Naive B cell (primary cell): ENCODE measurements at places on chromosomes 2 and 18.
A peak's percentile ranks its signal among the peaks of the same experiment; 100 is the strongest.

DNA sequence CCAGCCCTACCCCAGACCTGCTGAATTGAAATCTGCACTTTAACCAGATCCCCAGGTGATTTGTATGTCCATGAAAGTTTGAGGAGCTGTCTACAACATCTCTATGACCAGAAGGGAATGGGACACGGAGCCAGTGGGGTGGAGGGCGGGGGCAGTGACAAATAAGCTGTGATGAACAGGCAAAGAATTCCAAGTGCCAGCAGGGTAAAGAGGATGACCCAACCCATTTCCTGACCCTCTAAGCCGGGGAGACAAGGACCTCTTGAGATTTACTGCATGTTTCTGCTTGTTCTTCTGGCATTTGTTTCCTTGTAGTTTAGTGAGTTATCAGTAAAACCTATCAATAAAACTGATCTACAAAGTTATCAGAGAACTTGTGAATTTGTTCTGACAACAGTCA, 8.7 kb downstream of the TET3 start:
- no peaks in the 10 kb centered on the region for H3K27me3 ChIP-seq
- DNase-seq, result no peak
- no peak overlapping the region for H3K4me3 ChIP-seq
- peaks cover 27% of the 10 kb centered on the region for H3K36me3 ChIP-seq
- H3K27ac ChIP-seq, result peak overlapping the region; percentile 78
- peaks cover 94% of the 10 kb centered on the region for H3K4me1 ChIP-seq

DNA sequence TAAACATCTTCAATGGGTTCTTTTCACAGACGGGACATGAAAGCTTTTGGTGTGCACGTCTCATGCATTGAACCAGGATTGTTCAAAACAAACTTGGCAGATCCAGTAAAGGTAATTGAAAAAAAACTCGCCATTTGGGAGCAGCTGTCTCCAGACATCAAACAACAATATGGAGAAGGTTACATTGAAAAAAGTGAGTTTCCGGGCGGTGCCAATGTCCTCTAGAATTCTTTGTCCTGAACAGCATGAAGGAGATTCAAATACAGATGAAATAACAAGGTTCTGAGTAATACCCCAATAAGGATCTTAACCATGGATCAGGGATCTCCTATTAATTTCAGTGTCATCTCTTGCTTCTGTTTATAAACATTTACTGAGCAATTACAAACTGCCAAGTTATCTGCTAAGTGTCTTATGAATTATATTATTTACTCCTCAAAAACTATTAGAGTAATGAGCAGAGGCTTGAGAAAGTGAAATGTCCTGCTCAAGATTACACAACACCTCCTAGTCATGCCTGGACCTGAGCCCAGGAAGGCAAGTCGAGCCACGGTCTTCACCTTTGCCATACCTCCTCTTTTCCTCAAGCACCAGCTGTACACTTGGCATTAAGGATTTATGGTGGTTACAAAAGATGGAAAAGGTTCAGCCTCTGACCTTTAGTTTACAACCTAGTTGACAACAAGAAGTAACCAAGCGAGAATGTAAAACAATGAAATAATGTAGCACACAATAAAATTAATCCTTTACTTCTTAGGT, 22.6 kb downstream of the DHRS9 start:
- no peaks in the 10 kb centered on the region for H3K27me3 ChIP-seq
- no peak overlapping the region for H3K4me3 ChIP-seq
- no peak overlapping the region for H3K27ac ChIP-seq
- H3K36me3 ChIP-seq, result no peaks in the 10 kb centered on the region
- no peaks in the 10 kb centered on the region for H3K4me1 ChIP-seq
- DNase-seq, result no peak

- DNase-seq, result no peak
- no peak overlapping the region for H3K27ac ChIP-seq
- H3K4me1 ChIP-seq, result peaks cover 3% of the 10 kb centered on the region
- peaks cover 11% of the 10 kb centered on the region for H3K27me3 ChIP-seq
These were observed 163.8 kb upstream of the MEX3C start for GRCh38 chr18:51361130-51361860.

GRCh38 chr2:101736233-101736632, 38.7 kb downstream of the MAP4K4 start:
- peaks cover 99% of the 10 kb centered on the region for H3K4me1 ChIP-seq
- no peak for DNase-seq

DNA sequence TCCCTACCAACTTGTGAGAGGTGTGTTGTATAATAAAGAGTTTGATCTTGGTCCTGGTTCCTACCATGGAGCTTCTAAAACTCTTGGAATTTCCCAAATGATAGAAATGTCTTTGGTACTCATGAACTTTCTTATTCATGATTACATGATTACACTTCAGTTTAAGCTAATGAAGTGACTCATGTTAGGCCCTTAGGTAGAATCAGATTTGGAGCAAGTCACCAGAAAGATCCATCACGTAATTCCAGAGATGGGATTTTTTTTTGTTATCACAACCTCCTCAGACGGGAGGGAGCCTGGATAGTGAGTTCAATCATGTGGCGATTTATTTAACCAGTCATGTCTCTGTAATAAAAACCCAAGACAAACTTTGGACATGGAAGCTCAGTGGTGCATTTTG, 1287.6 kb upstream of the ZEB2 start:
- H3K36me3 ChIP-seq, result no peaks in the 10 kb centered on the region
- H3K27me3 ChIP-seq, result no peaks in the 10 kb centered on the region
- no peaks in the 10 kb centered on the region for H3K4me1 ChIP-seq
- DNase-seq, result no peak
- H3K27ac ChIP-seq, result no peak overlapping the region

DNA sequence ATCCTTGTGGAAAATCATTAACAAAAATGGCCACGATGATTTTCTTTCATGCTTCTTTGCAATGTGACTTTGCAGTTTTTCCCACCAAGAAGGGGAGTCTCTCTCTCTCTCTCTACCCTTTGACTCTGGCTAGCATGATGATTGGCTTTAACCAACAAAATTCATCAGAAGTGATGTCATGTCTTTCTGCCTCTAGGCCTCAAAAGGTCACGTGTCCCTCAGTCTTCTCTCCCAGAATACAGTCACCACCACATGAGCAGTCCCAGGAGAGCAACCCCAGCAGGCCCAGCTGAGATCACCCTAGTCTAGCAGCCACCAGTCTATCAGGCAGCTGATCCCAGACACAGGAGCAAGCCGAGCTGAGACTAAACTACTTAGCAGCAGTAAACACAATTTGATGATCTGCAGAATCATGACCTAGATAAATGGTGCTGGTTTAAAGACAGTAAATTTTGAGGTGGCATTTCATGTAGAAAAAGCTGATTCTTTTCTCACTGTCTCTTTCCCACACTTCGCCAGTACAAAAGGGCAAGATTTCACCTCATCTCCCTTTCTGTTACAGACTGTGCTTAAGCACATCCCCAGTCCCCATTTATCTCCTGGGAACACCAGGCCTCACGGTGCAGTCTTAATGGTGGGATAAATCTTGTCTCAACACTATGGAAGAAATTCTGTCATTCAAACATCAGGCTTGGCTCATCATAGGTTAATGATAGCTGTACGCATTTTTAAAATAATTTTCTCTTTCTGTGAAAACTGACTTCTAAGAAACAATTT, 132.7 kb downstream of the SCG2 start:
- no peak overlapping the region for H3K4me3 ChIP-seq
- DNase-seq, result no peak
- no peaks in the 10 kb centered on the region for H3K27me3 ChIP-seq
- no peaks in the 10 kb centered on the region for H3K4me1 ChIP-seq
- H3K27ac ChIP-seq, result no peak overlapping the region

DNA sequence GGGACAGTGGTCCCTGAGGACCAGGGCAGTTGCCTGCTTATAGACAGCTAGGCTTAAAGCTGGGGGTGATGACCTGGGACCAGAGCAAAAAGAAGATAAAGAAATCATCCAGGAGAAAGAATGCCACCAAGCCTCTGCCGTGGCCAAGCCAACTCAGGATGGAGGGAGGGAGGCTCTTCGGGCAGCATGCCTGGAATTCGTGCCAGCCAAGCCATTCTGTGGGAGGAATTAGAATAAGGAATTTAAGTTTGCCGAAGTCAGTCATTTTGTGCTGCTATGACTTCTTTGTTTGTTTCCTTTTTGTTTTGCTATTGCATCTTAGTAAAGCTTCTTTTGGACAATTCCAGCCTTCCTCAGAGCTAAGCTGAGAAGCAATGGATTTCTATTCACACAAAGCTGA, 124.1 kb downstream of the EN1 start:
- peaks cover 9% of the 10 kb centered on the region for H3K27me3 ChIP-seq
- H3K27ac ChIP-seq, result no peak overlapping the region
- H3K4me1 ChIP-seq, result no peaks in the 10 kb centered on the region
- H3K36me3 ChIP-seq, result no peaks in the 10 kb centered on the region
- no peak for DNase-seq

DNA sequence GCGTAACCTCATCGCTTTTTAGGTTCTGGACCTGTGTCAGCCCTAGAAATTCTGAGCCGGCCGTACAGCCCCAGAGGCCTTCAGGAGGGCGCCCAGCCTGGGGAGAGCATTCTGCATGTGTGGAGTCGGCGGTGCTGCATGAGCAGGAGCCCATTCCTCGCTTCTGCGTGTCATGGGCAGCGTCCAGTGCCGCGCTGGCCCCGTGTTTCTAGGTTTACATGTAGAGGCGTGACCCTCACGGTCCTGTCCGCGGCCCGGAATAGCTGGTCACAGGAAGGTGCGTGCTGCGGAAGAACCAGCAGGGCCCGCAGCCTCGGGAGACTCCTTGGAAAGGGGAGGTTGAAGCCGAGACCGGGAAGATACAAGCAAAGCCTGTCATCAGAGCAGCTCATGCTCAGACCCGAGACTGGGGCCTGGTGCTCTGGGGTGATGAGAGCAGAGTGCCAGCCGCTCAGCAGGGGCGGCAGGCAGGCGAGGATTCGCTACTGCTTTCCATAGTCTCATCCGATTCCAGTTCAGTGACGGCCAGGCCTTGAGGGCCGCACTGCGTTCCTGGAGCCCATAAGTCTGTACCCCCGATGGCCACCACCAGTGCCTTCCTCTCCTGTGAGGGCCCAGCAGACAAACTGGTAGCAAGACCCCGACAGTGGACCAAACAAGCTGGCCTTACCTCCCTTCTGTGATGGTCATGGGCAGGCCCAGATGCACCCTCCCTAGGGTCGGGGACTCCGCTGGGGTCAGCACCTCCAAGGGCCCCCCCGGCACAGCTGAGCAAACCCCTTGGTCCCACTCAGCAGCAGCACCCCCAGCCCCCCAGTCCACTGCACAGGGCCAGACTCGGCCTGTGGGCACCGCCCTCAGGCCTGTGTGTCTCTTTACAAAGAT, 15.6 kb upstream of the NFATC1 start:
- peaks cover 6% of the 10 kb centered on the region for H3K36me3 ChIP-seq
- no peak for DNase-seq
- peaks cover 13% of the 10 kb centered on the region for H3K4me1 ChIP-seq
- H3K27ac ChIP-seq, result no peak overlapping the region
- no peak overlapping the region for H3K4me3 ChIP-seq

DNA sequence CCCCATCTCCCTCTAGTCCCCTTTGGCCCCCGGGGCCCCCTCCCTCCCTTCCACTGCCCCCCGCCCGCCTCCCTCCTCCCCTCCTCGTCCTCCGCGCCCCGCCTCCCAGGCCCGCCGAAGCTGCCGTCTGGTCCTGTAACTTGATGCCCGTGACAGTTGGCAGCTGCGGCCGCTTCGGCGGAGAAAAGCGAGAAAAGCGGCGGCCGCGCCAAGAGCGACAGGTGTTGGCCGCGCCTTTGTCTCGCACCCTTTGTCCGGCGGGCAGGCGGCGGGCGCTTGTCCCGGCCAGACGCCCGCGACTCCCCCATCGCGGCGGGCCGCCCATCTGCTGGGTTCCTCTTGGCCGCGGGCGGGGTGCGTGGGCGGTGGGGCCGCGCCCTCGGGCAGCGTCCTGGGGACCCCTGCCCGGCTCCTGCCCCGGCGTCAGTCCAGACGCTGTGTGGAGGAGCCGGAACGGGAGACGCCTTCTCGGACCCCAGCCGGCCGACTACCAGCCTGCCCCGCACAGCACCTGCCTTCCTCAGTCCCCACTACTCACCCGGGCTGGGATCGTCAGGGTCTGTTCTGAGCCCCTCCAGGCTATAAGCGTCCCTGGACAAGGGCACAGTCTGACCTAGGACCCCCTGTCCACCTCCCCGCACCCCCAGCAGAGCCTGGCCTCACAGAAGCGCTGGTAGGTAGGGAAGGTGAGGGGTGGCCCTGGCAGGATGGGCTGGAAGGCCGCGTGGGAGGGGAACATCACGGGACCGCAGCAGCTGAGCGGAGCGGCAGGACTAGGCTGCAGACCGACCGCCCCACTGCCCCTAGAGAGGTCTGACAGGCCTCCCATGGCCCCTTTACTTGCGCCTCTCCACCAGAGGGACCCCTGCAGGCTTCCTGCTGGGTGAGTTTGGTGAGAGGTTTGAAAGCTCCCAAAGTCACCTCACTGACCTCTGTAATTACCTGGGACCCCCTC, 1.2 kb upstream of the HES6 start:
- H3K27me3 ChIP-seq, result peaks cover 7% of the 10 kb centered on the region
- peaks cover 1% of the 10 kb centered on the region for H3K36me3 ChIP-seq
- peak overlapping the region; percentile 67 for H3K4me3 ChIP-seq
- H3K27ac ChIP-seq, result no peak overlapping the region
- no peak for DNase-seq

DNA sequence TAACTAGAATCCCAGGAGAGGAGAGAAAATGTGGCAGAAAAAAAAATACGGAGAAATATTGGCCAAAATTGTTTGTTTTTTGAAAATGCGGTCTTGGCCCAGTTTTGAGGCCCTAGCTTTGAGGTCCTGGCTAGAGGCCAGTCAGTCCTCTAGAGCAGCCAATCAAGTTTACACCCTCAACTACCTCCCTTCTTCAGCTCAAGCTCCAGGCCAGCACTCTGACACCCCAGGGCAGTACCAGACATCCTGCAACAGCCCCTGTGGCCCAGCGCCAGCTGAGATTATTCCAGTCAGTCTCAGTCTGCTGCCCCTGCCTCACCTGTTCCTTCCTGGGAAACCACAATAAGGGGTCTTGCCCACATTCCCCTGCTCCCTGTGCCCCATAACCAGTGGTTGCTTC, 107.7 kb downstream of the UGGT1 start:
- no peak for DNase-seq
- peaks cover 19% of the 10 kb centered on the region for H3K4me1 ChIP-seq
- H3K4me3 ChIP-seq, result no peak overlapping the region
- no peaks in the 10 kb centered on the region for H3K27me3 ChIP-seq

DNA sequence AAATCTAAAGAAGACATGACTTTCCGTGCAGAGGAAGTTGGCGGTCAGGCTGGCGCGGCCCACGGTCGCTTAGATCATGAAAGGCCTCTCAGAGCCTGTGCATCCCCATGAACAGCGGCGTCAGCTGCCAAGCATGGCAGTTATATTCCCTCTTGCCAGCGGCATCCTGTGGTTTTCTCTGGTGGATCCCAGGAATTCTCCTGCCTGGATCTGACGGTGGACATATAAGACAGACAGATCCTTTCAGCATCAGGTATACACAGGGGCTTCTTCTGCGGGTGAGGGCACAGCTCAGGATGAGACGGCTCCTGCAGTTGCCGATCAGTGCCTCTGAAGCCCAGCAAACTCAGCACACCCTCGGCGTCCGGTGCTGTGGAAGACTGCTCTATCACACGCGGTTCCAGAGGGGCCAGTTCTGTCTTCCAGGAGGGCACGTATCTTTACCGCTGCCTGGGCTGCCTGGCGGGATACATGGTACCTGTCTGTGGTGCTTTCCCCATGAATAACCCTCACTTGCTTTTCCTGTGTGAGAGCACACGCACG, 157.8 kb downstream of the LDLRAD4 start:
- no peak for DNase-seq
- H3K27me3 ChIP-seq, result no peaks in the 10 kb centered on the region
- H3K27ac ChIP-seq, result no peak overlapping the region
- no peaks in the 10 kb centered on the region for H3K36me3 ChIP-seq

GRCh38 chr2:144014103-144014502, 505.8 kb downstream of the ZEB2 start:
- no peak overlapping the region for H3K4me3 ChIP-seq
- H3K27me3 ChIP-seq, result no peaks in the 10 kb centered on the region
- no peaks in the 10 kb centered on the region for H3K4me1 ChIP-seq
